ENCODE measurements at places on chromosomes 5 and 9.

- DNase-seq: peak; percentile 4
These were observed 150.9 kb downstream of the ADGRV1 start for GRCh38 chr5:90709323-90710155.

- DNase-seq: no peak
These were observed 29.2 kb downstream of the OSMR start for GRCh38 chr5:38874948-38875456.

DNA sequence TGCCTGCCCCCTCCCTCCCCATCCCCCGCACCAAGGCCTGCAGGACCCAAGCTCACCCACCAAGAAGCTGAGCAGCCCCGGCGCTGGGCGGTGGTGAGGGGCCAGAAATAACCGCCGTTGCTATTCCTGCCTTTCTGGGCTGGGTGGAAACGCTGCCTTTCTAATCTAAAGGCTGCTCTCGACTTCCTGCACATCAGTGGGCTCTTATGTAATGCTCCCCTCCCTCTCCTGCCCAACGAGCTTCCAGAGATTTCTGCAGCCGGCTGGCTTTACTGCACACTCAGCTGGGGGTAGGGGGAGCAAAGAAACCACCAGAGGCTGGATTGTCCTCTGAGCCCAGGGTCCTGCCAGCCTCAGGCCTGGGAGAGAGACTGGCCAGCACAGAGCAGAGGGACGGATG is 6.9 kb upstream of the EGR1 start:
- DNase-seq: no peak

DNA sequence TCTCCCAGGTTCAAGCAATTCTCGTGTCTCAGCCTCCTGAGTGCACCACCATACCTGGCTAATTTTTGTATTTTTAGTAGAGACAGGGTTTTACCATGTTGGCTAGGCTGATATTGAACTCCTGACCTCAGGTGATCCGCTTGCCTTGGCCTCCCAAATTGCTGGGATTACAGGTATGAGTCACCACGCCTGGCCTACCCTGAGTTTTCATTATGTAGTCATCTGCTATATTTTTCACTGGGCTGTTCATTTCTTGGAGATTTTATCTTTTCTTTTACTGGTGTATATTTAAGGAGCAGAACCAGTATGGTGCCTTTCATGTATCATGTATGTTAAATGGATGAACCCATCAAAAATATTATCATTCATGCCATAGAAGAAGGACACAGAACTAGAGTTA is 377.0 kb upstream of the ACTBL2 start:
- DNase-seq: no peak

DNA sequence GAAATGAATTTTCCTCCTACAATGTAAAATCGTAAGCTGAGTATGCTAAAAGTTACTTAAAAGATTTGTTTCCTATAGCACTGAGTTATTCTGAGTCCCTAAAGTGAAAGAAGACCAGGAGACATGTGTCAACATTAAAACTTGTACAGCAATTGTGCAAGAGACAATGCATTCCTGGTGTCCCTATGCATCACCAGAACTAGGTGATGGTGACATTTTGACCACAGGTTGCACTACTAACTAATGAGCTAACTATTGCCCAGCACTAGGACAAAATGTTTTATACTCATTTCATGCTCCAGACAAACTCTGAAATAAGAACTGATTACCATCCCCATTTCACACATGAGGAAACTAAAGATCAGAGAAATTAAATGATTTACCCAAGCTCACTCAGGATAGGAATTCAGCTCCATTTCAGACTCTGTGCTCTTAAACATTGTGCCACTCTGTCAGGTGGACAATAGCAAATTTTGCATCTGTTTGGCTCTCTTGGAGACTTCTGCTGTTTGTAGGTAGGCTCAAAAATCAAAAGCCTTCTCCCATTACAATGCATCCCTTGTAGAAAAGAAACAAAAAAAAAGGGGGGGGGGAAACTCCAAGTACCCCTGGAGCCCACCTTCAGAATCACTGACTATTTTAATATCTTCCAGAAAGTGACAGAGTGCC is 269.2 kb downstream of the ACTL7B start:
- DNase-seq: no peak

DNA sequence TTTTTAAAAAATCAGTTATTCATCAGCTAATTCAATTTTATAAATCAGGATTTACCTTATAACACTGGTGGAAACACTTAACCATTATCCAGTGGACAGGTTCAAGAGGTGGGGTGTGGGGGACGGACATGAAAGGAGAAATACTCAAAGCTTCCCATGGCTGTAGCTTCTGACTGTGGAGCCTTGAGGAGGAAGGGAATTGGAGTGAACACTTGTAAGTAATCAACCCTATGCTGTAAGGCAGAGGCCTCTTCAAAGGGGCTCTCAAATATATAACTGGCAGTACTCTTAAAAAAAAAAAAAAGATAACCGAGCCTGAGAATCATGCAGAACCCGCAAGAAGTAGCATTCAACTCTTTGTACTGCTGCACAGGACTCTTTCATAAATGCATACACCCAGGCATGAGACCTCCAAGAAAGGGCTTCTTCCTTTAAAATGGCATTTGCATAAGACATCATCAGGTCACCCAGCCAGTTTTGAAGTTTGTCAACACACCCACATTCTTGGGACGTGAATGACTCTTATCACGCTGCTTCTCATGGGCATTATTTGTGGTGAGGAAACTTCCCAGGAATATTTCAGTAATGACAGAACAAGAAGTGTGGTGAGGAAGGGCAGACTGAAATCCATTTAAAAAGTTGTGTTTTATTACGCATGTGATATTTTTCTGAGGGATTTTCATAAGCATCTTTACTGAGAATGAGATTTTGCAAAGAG is 8.1 kb downstream of the OSMR start:
- DNase-seq: no peak

DNA sequence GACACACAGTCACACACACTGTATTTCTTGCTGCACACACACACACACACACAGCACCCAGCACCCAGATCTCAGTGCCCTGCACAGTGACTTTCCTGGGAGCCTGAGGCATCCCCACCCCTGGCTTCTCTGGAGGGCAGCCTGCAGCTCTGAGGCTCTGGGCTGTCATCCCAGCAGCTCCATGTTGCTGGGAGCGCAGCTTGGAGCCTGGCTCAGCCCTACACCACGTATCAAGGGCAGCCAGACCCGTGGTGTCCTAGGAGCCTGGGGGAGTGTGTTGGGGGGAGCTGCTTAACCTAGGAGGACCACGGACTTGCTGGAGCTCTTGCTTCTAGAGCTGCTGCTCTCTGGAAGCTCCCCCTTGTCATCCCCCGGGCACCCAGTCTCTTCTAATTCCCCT is 5.2 kb downstream of the IER5L start:
- no peak for DNase-seq

GRCh38 chr5:88380332-88380731 is 111.7 kb upstream of the TMEM161B start:
- DNase-seq: no peak

- DNase-seq: no peak
These were observed 11.5 kb downstream of the SQSTM1 start for GRCh38 chr5:179832039-179832745.

DNA sequence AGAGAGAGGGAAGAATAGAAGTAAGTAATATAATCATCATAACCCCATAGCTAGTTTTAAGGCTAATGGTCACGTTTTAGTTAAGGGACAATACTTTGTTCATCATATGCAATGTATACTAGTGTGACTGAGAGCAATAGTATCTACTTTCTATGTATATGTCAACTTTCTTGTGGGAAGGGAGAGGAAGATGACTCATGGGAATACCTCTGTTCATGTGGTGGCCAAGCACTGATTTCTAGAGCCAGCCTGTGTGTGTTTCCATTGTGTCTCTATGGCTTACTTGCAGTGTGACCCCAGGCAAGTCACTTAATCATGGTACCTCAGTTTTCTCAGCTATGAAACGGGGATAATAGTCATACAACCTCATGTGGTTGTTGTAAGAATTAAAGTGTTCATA is 639.6 kb downstream of the CETN3 start:
- DNase-seq: no peak

- DNase-seq: no peak
These were observed 181.3 kb upstream of the DMRT1 start for GRCh38 chr9:660227-660626.

DNA sequence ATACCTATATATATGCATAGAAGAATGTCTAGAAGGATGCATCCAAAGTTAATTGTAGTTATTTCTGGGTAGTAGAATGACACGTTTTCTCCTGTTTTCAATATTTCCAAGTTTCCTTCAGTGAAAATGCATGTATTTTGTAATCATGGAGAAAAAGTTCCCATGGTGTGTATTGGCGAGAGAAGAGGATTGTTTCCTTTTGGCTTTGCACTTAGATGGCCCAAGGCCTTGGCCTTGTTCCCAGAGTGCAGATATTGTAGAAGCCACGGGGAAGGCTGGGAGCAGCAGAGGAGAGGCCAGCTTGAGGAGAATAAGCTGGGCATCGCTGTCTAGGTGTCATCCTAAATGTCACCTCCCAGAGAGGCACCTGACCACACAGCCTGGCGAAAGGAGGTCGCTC is 44.0 kb downstream of the IRF1 start:
- DNase-seq: no peak

DNA sequence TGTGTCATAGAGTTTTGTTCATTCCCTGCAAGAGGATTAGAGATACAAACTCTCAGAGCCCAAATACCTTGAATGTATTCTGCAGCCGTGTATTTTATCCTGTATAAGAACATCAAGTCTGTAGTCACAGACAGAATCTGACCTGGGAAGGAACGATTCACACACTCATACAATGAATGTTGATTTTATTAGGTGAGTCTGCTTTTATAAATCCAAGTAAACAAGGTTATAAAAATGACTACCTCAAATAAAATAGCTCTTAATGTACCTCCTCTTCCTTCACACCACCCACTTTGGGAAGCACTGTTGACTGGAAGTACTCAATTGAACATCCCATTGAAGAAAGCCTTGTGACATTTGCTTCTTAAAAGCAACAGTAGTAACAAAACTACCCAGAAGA is 11.9 kb downstream of the SLC46A2 start:
- no peak for DNase-seq

DNA sequence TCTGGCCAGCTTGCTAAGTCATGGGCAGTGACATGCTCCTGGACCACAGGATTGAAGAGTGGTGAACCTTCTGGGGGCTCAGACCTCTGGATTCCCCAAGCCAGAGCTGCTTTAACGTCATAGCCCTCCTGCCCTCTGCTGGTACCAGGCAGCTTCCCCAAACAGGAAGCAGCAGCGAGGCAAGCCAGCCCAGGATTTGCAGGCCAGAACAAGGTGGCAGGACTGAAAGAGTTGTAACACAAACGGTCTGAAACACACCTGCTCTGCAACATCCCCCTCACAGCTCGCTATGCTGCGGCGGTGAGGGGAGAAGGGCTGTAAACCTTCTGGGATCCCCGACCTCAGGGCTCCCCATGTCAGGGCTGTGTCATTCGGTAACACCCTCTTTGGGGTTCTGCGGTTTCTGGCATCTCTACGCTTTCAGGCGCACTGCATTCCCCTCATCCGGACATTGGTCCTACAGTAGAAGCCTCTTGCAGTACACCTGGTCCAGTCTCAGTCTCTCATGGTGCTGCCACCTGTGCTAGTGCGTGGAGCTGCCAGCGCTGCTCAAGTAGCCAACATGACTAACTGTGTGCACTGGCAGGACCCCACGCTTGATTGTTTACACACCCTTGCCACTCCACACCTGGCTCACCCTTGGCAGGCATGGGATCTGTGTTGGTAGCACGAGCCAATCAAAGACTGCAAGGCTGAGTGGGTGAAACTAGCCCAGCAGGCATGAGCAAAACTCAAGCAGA is 893.3 kb downstream of the PTPRD start:
- no peak for DNase-seq

DNA sequence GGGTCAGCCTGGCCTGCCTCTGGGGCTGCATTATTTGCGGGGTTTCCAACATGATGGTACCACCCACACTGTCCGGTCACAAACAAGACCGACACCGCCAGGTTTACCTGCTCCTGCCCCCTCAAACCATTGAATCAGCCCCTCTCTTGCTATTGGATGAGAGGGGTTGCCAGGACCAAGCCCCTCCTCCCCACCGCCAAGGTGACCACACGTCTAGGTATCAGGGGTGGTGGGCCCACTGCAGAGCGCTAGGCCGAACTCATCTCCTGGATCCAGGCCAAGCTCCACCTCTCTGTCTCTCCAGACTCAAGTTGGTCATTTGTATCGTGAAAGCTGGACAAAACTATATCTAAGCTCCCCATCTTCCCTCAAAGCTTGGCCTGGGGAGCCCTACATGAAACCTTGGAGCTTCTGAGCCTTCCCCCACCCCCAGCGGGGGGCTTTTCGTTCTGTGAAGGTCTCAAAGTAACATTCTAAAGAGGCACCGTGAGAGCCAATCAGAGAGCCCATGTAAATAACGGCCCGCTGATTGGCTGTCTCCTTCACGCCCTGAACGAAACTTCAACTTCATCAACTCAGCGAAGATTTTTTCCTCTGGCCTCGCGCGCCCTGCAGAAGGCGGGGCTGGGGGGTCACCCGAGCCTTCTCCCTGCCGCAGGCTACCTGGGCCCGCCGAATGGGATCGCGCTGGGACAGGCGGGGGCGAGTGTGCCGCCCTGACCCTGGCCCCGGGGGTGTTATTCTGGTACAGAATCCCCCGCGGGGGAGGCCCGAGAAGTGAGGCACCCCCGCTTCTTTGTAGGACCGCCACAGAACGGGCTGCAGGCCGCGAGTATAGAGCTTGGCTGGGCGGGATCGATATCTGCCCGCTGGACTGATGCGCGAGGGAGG is 49.6 kb upstream of the PSD2 start:
- no peak for DNase-seq

GRCh38 chr9:106964822-106965525 is 102.0 kb downstream of the ZNF462 start:
- DNase-seq: no peak

DNA sequence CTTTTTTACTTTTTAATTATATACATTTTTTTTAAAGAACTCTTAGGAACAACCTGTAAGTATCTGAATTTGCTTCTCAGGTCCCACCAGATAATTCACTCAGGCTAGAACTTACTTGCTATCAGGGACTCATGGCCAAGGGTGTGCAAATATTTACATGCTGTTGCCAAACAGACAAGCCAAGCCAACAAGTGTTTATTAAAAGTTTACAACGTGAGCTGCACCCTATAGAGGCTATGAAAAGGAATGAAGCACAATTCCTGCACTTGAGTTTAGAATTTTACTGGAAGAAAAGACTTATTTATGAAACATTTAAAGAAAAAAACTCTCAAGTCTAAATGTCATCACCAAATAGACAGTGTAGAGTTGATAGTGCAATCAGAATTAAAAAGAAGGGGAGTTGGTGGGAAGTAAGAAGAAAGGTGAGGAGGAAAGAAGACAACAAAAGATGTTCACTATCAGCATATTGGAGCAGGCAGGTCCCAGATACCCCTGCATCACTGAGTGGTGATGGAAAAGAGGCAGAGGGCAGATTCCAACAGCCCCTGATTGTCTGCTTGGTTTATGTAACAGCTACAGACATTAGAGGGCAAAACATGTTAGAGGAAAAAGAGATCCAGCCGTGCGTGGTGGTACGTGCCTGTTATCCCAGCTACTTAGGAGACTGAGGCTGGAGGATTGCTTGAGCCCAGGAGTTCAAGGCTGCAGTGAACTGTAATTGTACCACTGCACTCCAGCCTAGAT is 32.8 kb downstream of the SH3RF2 start:
- DNase-seq: no peak

DNA sequence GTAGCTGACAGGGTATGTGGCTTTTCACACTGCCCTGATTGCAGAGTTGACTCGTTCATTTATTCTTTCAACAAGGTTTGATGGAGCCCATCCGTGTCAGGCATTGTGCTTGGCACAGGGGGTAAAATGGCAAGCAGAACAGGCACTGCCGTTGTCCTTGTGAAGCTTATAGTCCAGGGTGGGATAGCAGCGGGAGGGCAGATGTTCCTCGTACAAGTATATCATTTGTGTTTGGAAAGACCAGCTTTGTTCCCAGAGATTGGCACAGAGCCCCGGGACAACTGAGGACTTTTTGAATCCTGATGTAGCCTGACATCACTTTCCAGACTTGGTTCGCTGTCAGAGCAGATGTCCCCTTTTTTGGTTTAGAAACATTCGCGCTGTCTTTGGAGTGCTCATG is 50.9 kb downstream of the MVB12B start:
- no peak for DNase-seq

Data from NCI-H1092 (cell line).